ENCODE measurements at places on chromosomes 12 and 14.
A peak's percentile ranks its signal among the peaks of the same experiment; 100 is the strongest.

DNA sequence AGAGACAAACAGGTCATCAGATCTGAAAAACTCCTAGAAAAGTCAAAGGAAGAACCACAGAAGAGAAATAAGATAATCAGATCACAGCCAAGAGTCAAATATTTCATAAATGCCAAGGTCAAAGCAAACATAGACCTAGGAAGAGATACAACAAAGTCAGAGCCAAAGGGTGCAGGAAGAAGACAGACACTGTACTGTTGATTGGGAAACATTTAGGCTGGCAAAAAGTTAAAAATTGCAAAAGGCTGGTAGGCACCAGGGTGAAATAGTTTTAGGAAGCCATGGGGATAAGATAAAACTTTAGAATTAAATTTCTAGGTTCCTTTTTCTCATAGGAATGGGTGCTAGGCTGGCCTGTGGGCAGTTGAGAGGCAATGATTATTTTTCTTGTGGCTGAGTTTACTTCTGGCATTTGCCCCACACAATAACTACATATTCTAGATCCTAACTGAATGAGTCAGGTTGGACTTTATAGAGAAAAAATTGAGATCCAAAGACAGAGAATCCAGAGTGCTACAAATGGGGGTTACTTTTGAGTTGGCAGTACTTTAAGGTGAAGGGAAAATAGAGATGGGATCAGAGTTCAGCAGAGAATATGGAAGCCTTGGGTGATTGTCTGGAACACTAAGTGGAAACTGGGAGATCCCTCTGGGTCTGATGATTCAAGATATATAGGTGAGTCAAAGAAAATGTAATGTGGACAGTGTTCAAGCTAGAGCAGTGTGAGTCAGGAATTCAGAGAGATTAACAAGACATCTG lies 215.5 kb downstream of the C12orf50 start:
- no peak for DNase-seq

- no peak for DNase-seq
These were observed 175.8 kb upstream of the HMGA2 start for GRCh38 chr12:65648461-65648860.

DNA sequence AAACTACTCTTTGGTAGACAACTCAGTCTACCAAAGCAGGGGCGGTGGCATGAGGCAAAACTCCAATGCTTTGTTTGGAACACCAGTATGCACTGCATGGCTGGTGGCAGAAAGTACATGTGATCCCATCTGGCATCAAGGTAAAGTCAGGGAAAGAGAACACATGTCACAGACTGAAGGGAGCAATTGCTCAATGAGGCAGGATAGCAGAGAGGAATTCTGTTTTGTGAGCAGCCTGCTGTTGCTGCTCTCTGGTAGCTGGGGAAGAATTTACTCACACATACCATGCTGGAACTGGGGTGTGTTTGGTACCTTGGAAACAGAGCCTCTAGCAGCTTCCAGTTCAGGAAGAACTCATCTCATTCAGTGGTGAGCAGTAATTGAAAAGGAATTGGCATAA lies 84.8 kb downstream of the HELB start:
- no peak for DNase-seq

- DNase-seq: no peak
These were observed 403.7 kb downstream of the SLC6A15 start for GRCh38 chr12:84508851-84509260.

- DNase-seq: no peak
These were observed 6.5 kb upstream of the PRPH start for GRCh38 chr12:49288412-49288853.

- no peak for DNase-seq
These were observed 8.1 kb upstream of the GLTP start for GRCh38 chr12:109888179-109889020.

GRCh38 chr12:122985338-122986257 lies 5.1 kb downstream of the ARL6IP4 start:
- no peak for DNase-seq

GRCh38 chr14:101183376-101184103 lies 280.0 kb upstream of the RTL1 start:
- DNase-seq: peak; percentile 44

GRCh38 chr12:109734219-109735000 lies 20.8 kb downstream of the FAM222A start:
- no peak for DNase-seq

- no peak for DNase-seq
These were observed 121.9 kb downstream of the DNAI7 start for GRCh38 chr12:25072906-25073650.

- DNase-seq: no peak
These were observed 31.9 kb downstream of the ETNK1 start for GRCh38 chr12:22656831-22657230.

DNA sequence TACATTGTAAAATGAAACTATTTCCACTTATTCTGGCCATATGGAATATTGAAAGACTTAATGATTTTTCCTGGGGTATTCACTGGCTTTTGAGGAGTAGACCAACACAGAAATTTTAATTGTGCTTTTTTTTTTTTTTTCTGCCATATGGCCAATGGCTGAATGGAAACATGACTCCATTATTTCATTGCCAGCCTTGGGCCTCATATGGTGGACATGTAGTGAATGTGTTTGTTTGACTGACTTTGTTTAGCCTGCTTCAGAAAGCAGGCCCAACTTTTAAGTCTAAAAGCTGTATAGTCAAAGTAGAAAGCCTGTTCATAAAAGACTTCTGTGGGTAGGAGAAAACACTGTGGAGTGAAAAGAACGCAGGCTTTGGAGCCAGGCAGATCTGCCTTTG lies 2.4 kb downstream of the GNG2 start:
- no peak for DNase-seq

DNA sequence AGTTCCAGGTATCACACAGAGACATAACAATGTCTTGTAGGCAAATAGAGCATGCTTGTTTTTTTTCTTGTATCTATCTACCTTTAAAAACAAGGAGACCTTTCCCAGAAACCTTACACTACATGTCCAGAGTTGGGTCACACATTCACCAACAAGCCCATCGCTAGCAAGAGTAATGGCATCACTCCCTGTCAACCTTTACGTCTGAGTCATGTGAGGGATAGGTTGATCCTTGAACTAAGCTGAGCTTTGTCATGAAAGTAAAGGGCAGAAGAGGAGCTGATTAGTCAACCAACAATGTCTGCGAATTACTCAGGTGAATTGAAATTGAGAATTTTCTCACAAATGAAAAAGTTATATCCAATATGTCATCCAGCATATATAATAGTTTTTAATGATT lies 219.4 kb downstream of the CNTN1 start:
- no peak for DNase-seq

GRCh38 chr12:10941916-10942607 lies 3.0 kb upstream of the TAS2R14 start:
- no peak for DNase-seq

DNA sequence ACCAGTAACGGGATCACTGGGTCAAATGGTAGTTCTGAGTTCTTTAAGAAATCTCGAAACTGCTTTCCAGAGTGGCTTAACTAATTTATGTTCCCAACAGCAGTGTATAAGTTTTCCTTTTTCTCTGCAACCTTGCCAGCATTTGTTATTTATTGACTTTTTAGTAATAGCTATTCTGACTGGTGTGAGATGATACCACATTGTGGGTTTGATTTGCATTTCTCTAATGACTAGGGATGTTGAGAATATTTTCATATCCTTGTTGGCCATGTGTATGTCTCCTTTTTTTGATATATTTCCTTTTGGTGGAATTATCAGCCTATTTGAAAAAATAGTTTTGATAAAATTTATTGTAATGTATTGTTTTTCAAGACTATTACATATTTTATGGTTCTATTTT lies 701.2 kb upstream of the FBXO33 start:
- DNase-seq: no peak

DNA sequence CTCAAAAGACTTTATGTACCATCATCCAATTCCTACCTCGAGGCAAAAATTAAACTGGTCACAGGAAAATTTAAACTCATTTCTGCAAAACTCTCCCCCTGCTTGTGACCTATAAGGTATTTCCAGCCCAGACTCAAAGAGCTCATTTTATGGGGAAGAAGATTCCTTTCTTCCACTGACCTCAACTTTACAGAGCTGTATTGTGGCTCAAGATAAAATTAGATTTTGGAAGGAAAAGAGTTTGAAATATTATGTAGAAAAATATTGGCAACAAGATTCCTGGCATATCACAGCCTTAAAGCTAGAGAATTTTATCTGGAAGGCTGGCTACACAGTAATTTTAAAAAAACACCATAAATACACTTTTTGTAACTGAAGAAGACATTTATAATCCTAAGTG lies 91.7 kb downstream of the STXBP6 start:
- no peak for DNase-seq

GRCh38 chr12:130079279-130079678 lies 83.0 kb upstream of the FZD10 start:
- no peak for DNase-seq

- DNase-seq: no peak
These were observed 127.7 kb downstream of the ZNF664 start for GRCh38 chr12:124100572-124101178.

DNA sequence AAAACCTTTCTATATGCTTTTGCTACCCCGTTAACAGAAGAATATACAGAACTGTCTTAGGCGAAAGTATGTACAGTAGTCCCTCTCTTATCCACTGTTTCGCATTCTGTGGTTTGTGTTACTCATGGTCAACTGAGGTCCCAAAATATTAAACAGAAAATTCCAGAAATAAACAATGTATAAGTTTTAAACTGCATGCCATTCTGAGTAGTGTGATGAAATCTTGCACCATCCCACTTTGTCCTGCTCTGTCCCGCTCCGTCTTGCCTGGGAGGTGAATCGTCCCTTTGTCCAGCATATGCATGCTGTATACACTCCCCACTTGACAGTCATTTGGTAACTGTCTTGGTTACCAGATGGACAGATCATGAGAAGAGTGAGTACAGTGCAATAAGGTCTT lies 70.1 kb upstream of the STRN3 start:
- no peak for DNase-seq

DNA sequence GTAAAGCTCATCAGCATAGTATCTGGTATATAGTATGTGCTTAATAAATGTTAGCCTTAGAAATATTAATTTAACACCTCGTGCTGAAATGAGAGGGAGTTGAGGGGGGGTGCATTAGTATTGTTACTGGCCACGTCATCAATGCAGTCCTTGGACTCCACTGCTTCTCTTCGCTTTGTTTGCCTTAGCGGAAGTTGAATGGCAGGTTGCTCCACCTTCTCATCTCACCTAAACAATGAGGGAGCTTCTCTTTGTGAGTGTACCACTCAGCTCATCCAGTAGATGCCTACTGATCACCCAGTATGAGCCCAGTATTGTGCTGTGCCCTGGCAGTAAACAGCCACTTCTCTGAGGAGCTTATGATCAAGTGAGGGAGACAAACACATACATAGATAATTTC lies 4.5 kb downstream of the TMEM117 start:
- no peak for DNase-seq

DNA sequence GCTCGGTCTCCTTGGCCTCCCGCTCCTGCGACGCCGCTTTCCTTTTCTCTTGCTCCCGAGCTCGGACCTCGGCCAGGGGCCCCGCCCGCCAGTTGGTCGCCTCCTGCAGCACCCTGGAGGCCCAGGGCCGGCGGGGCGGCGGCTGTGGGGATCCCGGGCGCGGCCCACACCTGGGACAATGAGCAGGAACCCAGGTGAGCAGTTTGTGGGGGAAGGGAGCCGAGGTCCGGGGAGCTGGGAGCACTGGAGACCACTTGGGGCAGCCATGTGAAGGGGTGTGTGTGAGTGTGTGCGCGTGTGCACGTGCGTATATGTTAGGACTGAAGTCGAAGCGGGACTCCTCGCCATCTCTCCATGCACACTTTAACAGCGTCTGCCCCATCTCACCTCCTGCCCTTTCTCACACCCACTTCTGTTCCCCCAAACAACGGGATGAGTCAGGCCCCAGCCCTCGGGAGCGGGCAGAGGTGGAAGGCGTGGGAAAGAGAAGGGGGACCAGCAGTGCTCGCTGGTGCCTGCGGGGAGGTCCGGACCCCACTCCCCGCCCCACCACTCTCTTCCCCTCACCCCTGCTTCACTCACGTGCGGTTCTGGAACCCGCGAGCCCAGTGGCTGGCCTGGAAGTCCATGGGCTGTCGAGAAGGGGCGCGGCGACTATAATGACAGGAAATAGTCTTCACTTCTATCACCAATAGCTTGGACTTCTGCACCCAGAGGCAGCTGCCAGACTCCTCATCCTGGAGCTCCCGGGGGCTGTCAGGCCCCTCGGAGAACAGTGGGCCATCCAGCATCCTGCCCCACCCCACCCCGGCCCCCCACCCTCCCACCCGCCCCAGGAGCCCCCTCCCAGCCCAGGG lies 450 bp downstream of the DDN start:
- no peak for DNase-seq

- DNase-seq: no peak
These were observed 21.0 kb downstream of the ANAPC5 start for GRCh38 chr12:121331248-121331647.

GRCh38 chr12:121770813-121771625 lies 22.5 kb downstream of the RHOF start:
- DNase-seq: no peak

DNA sequence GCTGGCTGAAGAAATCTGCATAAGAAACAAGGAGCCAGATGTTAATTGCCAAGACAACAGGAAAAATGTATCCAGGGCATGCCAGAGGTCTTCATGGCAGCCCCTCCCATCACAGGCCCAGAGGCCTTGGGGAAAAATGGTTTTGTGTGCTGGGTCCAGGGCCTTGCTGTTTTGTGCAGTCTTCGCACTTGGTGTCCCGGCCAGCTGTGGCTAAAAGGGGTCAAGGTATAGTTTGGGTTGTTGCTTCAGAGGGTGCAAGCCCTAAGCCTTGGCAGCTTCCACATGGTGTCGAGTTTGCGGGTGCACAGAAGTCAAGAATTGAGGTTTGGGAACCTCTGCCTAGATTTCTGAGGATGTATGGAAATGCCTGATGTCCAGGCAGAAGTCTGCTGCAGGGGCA lies 29.9 kb upstream of the CNTN1 start:
- no peak for DNase-seq

- no peak for DNase-seq
These were observed 138.9 kb upstream of the CLEC14A start for GRCh38 chr14:38394767-38395166.

- DNase-seq: no peak
These were observed 1.3 kb downstream of the RNASE6 start for GRCh38 chr14:20782280-20782890.

- DNase-seq: no peak
These were observed 87.1 kb downstream of the ACACB start for GRCh38 chr12:109203480-109203879.

- DNase-seq: no peak
These were observed 196.6 kb downstream of the SLC25A21 start for GRCh38 chr14:36975834-36976233.

Data from right renal pelvis (tissue), 4 donors.